AG04450 (cell line): ENCODE measurements at places on chromosomes 16 and 17. TPM values are rescaled to one million over a fixed set of nuclear protein-coding genes. Genes with fewer than 3 reads are reported as not detected.

Gene MPP2
- polyA plus RNA-seq = 2.4 and 2.5 TPM in 2 replicates

- DNase-seq = no peak
Observed at GRCh38 chr16:50245417-50246298, 20.7 kb upstream of the ADCY7 start.

DNA sequence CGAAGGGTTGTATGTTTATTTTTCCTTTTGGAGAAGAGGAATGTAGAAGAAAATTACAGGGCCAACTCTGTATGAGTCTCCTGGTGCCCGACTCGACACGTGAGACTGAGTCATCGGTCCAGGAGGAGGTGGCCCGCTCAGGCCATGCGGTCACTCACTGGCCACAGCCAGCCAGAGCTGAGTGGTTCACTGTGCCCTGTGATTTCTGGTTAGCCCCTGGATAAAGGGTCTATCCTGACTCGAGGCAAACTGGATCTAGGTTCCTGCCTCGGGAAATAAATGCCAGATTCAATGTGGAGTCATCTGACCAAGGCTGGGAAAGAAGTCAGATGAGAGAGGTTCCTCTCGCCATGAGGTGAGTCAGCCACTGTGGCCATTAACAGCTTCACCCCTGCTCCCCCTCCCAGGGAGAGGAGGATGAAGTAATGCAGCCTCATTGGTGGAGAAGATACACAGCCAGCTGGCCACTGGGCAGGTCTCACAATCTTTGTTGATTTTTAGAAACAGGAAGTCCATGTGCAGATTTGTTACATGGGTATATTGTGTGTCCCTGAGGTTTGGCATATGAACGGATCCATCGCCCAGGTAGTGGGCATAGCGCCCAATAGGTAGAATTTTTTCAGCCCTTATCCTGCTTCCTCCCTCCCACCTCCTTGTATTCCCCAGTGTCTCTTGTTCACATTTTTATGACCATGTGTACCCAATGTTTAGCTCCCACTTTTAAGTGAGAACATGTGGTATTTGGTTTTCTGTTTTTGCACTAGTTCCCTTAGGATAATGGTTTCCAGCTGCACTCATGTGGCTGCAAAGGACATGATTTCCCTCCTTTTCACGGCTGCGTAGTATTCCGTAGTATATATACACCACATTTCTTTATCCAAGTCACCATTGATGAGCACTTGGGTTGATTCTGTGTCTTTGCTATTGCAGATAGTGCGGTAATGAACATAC, 21.7 kb upstream of the USP36 start:
- DNase-seq = peak; percentile 93

DNA sequence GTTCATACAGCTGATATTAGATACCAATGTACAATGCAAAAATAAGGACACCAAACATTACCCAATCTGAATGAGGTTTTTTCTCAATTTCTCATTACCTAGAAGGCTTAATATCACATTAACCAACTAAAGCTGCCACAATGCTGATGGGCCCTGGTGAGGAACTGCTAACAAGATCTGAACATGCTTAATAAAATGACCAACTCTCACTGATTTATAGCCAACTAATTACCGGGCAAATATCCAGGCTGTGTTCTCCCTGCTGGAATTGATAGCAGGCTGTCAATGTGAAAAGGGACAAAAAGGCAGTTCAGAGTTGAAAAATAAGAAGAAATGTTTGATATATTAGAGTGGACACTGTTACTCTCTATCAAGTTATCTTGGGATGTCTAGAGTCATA, 124.6 kb downstream of the TOX3 start:
- DNase-seq = no peak

GRCh38 chr16:12902511-12903372, 1.3 kb downstream of the SHISA9 start:
- no peak for DNase-seq

Gene SP6
- polyA plus RNA-seq = 0.04 and 0.05 TPM in 2 replicates

Gene CCR7
- polyA plus RNA-seq = 0.12 and 0.22 TPM in 2 replicates
